CD8-positive, alpha-beta memory T cell (primary cell): ENCODE measurements at places on chromosomes 3 and 15.

DNA sequence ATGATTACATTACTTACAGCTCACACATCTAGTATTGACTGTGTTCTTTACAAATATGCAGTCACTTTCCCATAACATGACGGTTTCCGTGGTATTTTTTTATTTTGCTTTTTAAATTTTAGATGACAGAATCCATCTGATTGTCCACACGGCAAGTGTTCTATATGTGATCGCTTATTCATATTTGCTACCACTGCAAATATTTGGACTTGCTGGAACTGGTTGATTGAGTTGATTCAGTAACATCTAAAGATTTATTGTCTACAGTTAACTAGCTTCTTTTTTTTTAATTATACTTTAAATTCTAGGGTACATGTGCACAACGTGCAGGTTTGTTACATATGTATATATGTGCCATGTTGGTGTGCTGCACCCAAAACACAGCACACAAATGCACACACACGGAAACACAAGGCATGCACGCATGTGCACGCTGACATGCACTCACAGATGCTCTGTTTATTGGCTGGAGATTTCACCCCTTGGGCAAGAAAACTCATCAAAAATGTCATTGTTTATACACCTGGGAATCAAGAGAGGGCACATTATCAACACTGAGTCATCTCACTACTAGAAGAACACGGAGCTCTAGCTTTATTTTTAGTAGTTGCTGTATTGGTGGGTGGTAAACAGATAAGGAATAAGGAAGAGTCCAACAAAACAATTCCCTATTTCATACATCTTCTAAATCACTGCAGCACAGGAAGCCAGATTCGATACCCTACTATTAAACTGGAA, 16.4 kb downstream of the ARRDC4 start:
- no peak for DNase-seq

GRCh38 chr15:73629798-73630429, 3.3 kb downstream of the NPTN start:
- no peak for DNase-seq

DNA sequence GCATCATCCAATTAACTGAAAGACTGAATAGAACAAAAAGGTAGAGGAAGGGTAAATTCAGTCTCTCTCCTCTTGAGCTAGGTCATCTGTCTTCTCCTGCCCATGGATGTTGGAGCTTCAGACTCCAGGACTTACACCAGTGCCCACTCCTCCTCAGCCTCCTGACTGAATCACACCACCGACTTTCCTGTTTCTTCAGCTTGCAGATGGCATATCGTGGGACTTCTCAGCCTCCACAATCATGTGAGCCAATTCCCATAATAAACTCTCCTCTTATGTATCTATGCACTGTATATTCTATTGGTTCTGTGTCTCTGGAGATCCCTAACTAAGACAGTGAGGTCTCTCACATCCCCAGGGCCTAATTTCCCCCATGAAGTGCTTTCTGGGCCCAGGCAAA, 140.4 kb downstream of the CD47 start:
- DNase-seq: no peak

DNA sequence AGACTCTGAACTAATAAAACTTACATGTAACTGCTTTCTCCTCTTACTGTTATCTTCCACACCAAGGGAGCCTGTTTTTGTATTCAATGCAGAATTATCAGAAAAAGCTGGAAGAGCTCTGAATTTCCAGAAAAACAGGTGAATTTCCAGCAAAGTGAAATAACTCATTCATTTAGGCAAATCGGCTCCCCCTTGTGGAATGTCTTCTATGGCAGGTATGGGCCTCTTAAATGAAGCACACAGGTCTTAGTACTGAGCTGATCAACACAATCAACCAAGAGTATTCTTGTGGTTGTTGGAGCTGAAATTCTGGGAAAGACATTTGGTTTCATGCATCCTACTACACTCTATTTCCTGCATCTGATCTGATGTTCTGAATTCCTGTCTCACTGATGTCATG, 31.0 kb upstream of the PTPRG start:
- no peak for DNase-seq

GRCh38 chr3:102205647-102206046, 229.2 kb upstream of the ZPLD1 start:
- DNase-seq: no peak

GRCh38 chr3:102301155-102301880, 133.5 kb upstream of the ZPLD1 start:
- DNase-seq: no peak

DNA sequence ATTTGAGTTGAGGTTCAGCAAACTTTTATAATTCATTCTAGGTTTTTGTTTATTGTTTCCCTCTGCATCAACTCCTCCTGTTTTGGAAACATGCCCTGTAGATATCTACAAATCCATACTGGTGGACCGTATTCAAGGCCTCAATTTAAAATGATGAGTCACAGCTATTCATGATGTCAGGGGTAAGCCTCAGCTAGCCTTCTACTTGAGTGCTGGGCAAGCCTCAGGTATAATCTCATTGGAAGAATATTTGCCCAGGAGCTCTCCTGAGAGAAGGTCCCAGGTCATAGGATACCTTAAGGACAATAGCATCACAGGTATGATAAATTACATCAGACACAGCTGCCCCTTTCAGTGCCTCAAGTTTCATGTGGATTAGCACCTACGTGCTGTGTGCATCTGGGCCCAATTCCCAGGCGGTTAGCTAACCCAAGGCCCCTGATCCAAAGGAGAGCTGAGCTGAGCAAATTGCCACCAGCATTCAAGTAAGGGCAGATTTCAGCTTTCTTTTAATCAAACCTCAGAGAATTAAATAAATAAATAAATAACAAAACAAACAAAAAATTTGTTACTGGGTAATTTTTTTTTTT, 87.5 kb downstream of the KCNMB2 start:
- DNase-seq: no peak

DNA sequence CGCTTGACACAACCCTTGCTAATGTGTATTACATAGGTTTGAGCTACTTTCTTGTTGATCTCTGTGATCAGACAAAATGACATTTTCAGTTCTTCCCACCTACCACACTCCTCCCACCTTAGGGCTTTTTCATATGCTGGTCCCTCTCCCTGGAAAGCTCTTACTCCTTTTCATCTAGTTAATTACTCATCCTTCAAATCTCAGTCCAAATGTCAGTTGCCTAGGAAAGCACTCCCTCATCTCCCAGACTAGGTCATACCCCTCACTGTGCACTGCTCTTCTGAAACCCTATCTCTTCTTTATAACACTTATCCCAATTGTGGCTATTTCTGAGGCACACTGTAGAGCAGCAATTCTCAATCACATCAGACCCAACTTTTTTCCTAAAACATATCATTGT, 7.3 kb downstream of the ZNF106 start:
- no peak for DNase-seq

DNA sequence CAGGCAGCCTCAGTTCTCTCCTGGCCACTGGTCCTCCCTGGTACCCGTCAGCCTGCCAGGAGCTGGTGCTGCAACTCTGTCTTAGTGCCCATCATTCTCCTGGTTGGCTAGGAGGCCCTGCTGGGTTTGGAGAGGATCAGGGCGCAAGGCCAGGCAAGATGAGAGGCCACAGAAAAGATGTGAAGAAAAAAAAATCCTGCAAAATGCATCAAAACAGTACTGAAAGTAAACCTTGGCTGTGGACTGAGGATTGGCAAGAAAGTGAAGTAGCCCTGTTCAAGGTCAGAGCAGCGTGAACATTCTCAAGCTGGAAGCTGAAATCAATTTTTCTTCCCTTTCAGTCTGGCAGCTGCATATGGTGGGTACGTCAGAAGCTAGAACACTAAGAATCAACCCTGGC, 74.2 kb downstream of the GTF2E1 start:
- no peak for DNase-seq

- no peak for DNase-seq
Observed at GRCh38 chr3:170531054-170531453, 54.8 kb downstream of the SLC7A14 start.

GRCh38 chr3:100033184-100033583, 81.1 kb downstream of the FILIP1L start:
- DNase-seq: no peak

DNA sequence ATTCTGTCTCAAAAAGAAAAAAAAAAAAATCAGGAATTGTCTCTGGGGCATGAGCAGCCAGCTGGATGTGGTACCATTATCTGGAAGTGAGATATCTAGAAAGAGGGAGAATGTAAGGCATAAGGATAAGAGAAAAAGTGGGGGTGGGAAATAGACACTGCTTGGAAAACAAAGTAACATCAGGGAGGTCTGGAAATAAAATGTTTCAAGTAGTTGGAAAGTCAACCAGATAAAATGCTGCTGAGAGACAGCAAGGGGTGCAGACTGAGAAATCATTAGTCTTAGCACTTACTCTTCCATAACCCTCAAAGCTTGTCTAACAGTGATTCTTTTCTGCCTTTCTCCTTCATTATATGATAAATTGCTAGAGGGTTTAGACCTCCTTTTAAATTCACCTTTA, 159.7 kb upstream of the TBL1XR1 start:
- DNase-seq: no peak

- DNase-seq: peak; percentile 8
Observed at GRCh38 chr3:113606539-113607218, 74.3 kb downstream of the SIDT1 start.

DNA sequence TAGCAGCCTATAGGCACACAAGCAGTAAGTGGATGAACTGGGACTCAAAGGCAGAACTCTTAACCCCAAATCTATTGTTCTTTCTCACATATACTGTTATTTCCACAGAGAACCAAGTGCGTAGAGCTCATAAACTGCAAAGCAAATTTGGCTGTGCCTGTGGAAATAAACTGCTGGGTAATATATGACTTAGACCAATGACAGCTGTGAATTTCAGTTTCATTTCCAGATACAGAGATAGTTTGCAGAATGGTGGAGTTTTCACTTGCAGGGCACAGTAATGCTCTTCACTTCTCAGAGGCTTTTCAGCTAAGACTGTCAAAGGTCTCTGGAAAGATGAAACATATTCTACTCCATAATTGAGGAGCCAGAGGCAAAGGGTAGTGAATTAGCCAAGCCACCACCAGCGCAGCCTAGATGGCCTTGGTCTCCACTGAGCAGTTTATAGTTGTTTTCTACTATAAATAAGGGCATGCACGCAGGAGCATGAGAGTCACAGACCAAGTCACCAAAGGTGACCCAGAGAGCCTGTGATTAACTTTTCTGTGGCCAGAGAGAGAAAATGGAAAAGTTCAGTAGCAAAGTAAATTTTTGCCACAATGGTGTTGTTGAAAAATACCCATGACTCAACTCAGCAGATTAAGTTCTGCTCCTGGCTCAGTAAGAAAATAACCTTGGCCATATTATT, 180.7 kb upstream of the GRM7 start:
- DNase-seq: no peak

- DNase-seq: no peak
Observed at GRCh38 chr3:25820366-25820765, 30.5 kb downstream of the OXSM start.

DNA sequence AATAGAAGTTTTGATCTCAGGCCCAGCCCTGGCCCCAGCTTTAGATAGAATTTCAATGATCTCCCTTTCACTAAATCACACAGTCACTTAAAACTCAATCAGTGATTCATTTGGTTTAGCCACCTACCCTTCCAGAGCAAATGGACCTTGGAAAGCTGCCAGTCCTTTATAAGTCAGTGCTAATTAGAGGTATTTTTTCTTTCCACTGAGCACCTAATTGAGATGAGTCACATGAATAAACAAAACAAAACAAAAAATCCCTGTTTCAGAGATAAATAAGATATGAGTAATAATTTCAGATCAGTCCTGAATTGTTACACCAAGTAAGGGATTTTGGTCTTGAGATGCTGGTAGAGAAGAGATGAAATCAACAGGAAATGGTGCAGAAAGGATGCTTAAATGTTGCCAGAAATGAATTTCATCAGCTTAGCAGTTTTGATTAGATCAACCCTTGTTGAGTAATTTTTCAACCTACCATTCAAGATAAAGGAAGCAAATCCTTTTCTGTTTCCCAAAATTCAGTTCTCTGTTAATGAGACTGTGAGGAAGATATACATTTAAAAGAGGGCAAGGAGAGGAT, 352.0 kb upstream of the COL8A1 start:
- no peak for DNase-seq

GRCh38 chr3:45646051-45646585, 43.1 kb upstream of the SACM1L start:
- DNase-seq: no peak

DNA sequence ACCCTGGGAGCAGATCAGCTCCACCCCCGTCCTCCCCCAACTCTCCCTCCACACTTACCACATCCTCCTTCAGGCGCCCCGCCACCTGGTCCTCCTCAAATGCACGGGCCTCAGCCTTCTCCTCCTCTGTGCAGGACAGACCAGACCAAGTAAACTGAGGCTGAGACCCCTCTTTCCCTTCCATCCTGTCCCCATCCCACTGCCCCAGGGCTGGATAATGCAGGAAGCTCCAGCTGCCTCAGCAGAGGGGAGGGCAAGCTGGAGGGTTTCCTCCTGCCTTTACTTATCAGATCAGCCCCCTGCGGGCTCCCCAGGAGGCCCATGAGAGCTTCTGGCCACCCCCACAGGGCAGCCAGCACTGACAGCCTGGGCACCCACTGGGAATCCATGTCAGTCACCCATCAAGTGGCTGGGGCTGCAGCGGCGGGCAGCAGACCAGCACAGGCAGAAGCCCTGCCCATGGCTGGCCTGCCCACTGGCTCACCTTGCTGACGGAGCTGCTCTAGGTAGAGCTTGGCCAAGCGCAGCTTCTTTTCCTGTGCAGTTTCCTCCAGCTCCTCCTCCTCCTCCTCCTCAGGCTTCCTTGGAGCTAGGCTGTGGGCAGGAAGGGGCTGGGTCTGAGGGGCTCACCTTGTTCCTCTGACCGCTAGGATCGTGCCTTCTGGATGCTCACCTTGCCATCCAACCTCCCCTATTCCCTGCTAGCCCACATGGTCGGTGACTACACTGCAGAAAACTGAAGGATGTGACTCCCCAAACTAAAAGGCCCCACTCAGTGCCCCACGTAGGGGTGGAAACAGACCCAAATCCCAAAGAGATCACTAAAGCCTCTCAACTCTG, 3.9 kb downstream of the RRP9 start:
- DNase-seq: no peak

DNA sequence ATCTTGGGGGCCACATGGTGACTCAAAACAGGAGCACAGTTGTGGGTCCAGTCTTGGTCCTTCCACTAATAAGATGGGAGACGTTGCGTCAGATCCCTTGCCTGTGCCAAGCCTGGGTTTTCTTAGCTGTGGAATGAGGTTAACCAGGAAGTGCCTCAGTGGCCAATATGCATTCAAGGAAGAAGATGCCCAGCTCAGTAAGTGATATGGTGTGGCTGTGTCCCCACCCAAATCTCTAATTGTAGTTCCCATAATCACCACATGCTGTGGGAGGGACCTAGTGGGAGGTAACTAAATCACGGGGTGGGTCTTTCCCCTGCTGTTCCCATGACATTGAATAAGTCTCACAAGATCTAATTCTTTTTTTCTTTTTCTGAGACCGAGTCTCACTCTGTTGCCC, 6.4 kb downstream of the ALG1L2 start:
- no peak for DNase-seq
